ENCODE measurements at places on chromosomes 2 and 18.
A peak's percentile ranks its signal among the peaks of the same experiment; 100 is the strongest.

DNA sequence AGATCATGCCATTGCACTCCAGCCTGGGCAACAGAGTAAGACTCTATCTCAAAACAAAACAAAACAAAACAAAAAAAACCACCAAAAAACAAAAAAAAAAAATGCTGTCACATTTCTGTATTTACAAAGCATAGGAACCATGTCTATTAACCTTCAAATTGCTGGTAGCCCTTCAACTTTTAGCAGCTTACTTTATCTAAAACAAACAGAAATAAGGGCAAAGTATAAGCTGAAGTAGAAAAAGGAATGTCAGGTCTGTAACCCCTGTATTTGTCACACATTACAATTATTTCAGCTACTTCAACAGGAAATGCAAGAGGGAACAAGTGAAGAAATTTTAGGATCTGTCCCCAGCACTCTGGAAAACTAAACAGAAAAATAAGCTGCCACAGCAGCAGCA lies 25.4 kb downstream of the TYMS start:
- no peak overlapping the region for H3K4me3 ChIP-seq
- no peak overlapping the region for H3K27ac ChIP-seq
- no peak for DNase-seq

- H3K27me3 ChIP-seq, result no peaks in the 10 kb centered on the region
- H3K36me3 ChIP-seq, result no peaks in the 10 kb centered on the region
- no peak overlapping the region for H3K4me3 ChIP-seq
Observed at GRCh38 chr2:150379166-150379565, 108.3 kb downstream of the RND3 start.

DNA sequence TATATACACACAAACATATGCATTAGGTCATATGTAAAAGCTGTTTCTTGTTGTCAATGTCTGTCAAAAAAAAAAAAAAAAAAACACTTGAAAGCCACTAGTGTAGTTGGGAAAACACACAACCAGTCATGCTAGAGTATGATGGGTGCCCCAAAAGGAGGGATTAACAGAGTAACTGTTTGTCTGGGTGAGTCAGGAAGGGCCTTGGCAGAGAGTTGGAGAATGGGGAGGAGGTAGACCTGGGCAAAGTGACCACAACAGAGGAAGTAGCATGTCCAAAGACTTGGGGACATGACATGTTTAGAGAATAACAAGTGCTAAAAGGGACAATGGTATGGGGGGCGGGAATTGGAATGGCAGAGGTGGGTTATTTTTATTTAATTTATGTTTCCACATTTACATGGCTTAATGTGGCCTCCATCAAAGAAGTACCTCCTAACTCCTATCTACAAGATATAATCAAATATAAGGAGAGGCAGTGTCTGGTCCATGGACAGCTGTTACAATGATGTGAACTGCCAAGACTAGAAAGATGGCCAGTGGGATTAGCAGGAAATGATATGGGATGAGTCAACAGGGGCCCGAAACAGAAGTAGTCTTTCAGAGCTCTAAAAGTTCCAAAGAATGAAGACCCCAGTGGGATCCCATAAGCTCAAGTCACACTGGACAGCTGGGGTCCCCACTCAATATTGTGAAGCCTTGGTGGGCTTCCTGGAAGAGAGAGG lies 99.9 kb upstream of the ZFP36L2 start:
- no peak for DNase-seq
- H3K27me3 ChIP-seq, result no peaks in the 10 kb centered on the region
- H3K27ac ChIP-seq, result no peak overlapping the region
- H3K36me3 ChIP-seq, result peaks cover 5% of the 10 kb centered on the region

DNA sequence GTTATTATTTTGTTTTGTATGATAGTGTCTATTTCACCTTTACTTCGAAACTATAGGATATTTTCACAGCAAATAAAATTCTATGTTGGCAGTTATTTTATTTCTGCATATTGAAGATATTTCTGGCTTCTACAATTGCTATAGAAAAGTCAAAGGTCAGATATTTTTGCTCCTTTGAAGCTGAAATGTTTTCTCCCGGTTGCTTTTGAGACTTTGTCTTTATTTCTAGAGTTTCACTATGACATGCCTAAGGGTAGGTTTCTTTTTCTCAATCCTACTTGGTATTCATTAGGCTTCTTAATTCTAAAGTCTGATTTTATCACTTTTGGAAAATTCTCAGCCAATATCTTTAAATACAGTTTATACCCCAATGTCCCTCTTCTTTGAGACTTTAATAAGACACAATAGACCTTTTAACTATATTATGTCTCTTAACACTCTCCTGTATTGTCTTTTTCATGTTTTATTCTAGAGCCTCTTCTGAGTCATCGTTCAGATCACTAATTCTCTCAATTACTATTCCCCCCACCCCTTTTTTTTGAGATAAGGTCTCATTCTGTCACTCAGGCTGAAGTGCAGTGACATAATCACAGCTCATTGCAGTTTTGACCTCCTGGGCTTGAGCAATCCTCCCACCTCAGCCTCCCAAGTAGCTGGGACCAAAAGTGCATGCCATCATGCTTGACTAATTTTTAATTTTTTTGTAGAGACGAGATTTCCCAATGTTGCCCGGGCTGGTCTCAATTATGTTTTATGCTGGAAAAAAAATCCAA lies 50.5 kb downstream of the USP37 start:
- peaks cover 7% of the 10 kb centered on the region for H3K36me3 ChIP-seq
- H3K27me3 ChIP-seq, result no peaks in the 10 kb centered on the region

GRCh38 chr2:224027070-224027469 lies 12.0 kb downstream of the SERPINE2 start:
- DNase-seq, result no peak
- no peak overlapping the region for H3K27ac ChIP-seq
- peaks cover 3% of the 10 kb centered on the region for H3K36me3 ChIP-seq
- no peak overlapping the region for H3K4me3 ChIP-seq

- H3K4me3 ChIP-seq, result no peak overlapping the region
- H3K36me3 ChIP-seq, result no peaks in the 10 kb centered on the region
- no peak for DNase-seq
- no peaks in the 10 kb centered on the region for H3K4me1 ChIP-seq
Observed at GRCh38 chr2:220932041-220932440, 640.1 kb downstream of the EPHA4 start.

- H3K4me3 ChIP-seq, result no peak overlapping the region
- no peaks in the 10 kb centered on the region for H3K27me3 ChIP-seq
- no peak overlapping the region for H3K27ac ChIP-seq
- H3K36me3 ChIP-seq, result no peaks in the 10 kb centered on the region
- no peaks in the 10 kb centered on the region for H3K4me1 ChIP-seq
Observed at GRCh38 chr2:19137433-19137832, 221.0 kb downstream of the OSR1 start.

DNA sequence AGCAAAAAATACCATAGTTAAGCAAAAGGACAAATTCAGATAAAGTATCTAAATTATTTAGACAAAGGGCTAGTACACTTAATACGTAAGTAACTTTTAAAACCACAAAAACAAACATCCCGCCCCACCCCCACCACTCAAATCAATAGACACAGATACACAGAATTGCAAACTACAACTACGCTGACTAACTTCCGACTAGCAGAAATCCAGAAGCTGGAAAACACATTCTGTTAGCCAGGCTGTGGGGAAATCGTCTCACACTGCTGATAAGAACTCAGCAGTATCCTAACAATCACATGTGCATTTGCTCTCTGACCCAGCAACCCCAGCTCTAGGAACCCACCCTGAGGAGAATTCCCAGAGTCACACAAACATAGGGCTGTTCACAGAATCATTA lies 16.6 kb downstream of the FAM168B start:
- DNase-seq, result no peak
- no peak overlapping the region for H3K27ac ChIP-seq
- H3K4me3 ChIP-seq, result no peak overlapping the region
- no peaks in the 10 kb centered on the region for H3K27me3 ChIP-seq
- no peaks in the 10 kb centered on the region for H3K4me1 ChIP-seq

- H3K27ac ChIP-seq, result no peak overlapping the region
- H3K4me1 ChIP-seq, result no peaks in the 10 kb centered on the region
- no peaks in the 10 kb centered on the region for H3K27me3 ChIP-seq
Observed at GRCh38 chr2:221289846-221290245, 282.3 kb downstream of the EPHA4 start.

DNA sequence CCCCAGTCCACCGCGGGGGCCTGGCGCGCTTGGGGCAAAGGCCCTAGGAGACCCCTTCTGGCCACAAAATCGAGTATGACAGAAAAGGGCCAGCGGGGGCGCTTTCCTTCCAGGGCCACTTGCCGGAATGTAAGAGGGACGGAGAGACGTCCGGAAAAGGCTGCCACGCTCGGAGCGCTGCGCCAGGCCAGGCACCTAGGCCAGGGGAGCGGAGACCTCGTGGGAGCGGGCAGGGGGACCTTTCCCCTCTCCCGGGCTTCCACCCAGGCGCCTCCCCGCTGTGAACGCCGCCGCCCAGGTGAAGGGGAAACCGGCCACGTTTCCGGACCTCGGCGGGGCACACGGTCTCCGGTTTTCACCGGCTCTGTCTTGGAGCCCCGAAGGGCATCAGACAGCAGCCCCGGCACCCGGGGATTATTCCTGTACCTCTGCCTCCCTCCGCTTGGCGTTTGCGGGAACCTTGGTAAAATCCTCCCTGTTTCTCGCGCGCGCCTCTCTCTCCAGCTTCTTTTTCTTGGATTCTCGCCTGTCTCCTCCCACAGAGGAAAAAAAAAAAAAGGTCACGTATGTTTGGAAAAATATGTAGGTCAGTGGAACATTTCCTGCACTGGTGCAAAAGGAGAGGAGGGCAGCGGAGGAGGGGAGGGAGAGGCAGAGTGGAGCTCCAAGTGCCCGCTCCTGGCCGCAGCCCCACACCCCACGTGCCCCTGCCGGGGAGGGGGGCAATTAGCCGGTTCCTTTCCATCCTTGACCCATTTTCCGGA lies 1.2 kb upstream of the NPAS2 start:
- H3K27ac ChIP-seq, result no peak overlapping the region
- peaks cover 9% of the 10 kb centered on the region for H3K4me1 ChIP-seq
- H3K36me3 ChIP-seq, result no peaks in the 10 kb centered on the region
- peak overlapping the region; percentile 26 for H3K4me3 ChIP-seq

DNA sequence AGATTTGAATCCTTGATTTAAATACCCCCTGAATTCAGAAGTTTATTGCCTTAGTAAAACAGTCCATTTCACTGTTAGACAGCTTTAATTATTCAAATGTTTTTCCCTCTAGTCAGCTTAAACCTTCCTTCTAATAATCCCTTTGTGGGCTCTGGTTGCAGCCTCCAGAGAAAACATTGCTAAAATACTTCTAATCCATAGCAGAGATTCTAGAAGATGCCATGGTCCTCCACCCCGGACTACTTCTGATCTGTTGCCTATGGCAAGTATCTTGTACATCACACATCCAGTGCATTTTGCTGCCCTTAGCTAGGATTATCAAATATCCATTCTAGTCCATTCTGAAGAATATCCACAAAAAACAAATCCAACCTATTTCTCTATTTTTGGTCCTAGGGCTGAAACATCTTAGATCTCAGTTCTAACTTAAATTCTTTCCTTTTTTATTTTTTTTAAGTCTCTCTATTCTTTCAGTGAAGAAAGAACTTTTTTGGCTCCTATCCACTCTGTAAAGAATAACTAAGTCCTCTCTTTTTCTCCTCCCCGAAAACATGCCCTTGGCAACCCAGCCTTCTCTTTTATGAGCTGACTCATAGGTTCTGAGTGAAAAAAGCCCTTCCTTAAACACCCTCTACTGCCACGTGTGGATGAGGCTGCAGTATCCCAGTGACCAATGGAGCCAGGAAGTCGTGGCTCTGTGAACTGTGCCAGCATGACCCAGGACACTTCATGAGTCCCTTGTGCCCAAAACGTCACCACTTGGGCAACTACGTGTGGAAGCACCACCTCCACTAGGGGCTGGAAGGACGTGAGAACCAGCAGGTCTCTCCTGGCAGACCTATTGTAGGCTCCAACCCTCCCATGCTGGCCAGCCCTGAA lies 349.8 kb downstream of the TNS1 start:
- H3K27me3 ChIP-seq, result no peaks in the 10 kb centered on the region
- H3K27ac ChIP-seq, result no peak overlapping the region
- peak; percentile 22 for DNase-seq
- H3K36me3 ChIP-seq, result no peaks in the 10 kb centered on the region

- H3K4me1 ChIP-seq, result no peaks in the 10 kb centered on the region
- H3K36me3 ChIP-seq, result no peaks in the 10 kb centered on the region
- no peak for DNase-seq
- no peak overlapping the region for H3K27ac ChIP-seq
Observed at GRCh38 chr2:71722286-71722685, 268.9 kb downstream of the DYSF start.

GRCh38 chr2:236904389-236905263 lies 181.1 kb upstream of the COPS8 start:
- no peaks in the 10 kb centered on the region for H3K27me3 ChIP-seq
- no peaks in the 10 kb centered on the region for H3K4me1 ChIP-seq
- no peak overlapping the region for H3K27ac ChIP-seq
- no peak for DNase-seq
- H3K36me3 ChIP-seq, result no peaks in the 10 kb centered on the region

GRCh38 chr2:238250896-238251295 lies 11.1 kb upstream of the HES6 start:
- peaks cover 64% of the 10 kb centered on the region for H3K36me3 ChIP-seq
- no peak overlapping the region for H3K4me3 ChIP-seq
- no peaks in the 10 kb centered on the region for H3K27me3 ChIP-seq
- H3K27ac ChIP-seq, result no peak overlapping the region
- DNase-seq, result no peak

DNA sequence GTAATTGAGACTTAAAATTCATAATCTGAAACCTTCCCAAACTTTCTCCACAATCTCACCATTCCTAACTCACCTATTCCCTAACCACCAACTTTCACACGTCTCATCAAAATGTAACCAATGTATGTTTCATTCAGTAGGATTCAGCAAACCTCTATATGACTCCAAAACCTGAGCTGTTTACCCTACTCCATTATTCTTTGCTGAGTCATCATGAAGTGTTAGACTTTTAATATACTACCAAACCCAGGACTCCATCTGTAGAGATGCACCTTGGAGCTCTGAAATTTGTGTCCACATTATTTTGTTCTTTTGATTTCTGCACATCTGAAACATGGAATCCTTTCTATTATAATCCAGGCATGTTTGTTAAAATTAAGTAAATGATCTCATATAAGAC lies 727.0 kb upstream of the PIK3C3 start:
- H3K36me3 ChIP-seq, result no peaks in the 10 kb centered on the region
- H3K4me1 ChIP-seq, result no peaks in the 10 kb centered on the region

- H3K4me1 ChIP-seq, result no peaks in the 10 kb centered on the region
- no peaks in the 10 kb centered on the region for H3K27me3 ChIP-seq
- DNase-seq, result no peak
- no peak overlapping the region for H3K4me3 ChIP-seq
Observed at GRCh38 chr18:12449051-12449785, 41.5 kb downstream of the PRELID3A start.

GRCh38 chr2:170217778-170218251 lies 39.9 kb downstream of the MYO3B start:
- DNase-seq, result no peak
- H3K4me1 ChIP-seq, result no peaks in the 10 kb centered on the region
- no peaks in the 10 kb centered on the region for H3K36me3 ChIP-seq

GRCh38 chr2:85239102-85239501 lies 88.7 kb downstream of the TGOLN2 start:
- no peak overlapping the region for H3K4me3 ChIP-seq
- DNase-seq, result no peak
- H3K4me1 ChIP-seq, result no peaks in the 10 kb centered on the region

Data from common myeloid progenitor, CD34-positive (primary cell).